ENCODE measurements at places on chromosomes 3 and 15. TPM values are rescaled to one million over a fixed set of nuclear protein-coding genes. Genes with fewer than 3 reads are reported as not detected.

GRCh38 chr3:15174953-15175352 is 31.1 kb upstream of the CAPN7 start:
- DNase-seq = no peak

DNA sequence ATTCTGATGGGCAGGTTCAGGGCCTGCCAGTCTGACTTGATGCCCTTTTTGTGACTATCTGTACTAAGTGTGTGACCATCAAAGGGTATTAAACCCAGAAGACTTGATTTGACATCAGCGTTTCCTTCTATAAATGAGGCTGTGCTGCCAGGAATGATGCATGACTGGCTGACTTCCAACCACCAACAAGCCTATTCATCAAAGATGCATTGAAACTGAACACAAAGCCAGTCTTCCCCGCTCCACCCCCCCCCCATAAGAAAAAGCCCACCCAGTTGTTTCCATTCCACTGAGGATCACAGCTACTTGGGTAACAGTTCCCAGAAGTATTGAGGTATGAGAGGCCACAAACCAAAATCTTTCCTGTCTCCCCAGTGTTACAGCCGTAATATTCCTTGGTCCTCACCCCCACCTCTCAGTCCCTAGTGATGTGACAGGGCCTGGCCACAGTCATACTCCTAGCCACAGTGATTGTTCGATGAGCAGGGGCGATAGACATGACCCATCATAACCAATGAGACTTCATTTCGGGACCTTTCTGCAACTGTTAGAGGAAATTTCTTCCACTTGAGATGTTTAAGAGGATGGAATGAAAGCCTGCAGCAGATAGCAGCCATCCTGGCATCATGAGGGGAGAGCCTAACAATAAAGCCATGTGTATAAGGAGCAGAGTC is 22.6 kb downstream of the SH3BP5 start:
- DNase-seq = no peak

- no peak for DNase-seq
Observed at GRCh38 chr3:29099296-29099695, 181.6 kb upstream of the RBMS3 start.

GRCh38 chr3:124557-125179 is 71.9 kb upstream of the CHL1 start:
- DNase-seq = no peak

DNA sequence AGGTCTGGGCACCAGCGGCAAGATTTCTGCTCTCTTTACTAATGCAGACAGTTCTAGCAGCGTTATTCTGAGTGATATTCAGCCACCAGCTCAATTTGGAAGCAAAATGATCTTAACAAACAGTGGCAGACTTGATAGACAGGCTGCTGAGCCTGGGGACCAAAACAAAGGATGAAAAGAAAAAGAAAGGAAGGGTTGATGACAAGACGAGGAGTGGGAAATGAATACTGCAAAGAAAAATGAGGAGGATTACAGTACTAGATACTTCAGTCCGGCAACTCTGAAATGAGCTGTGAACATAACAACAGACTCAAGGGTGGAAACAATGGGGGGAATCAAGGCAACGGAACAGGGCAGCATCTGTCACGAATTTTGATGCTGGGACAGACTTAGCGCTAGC is 28.8 kb downstream of the FHIT start:
- no peak for DNase-seq

- no peak for DNase-seq
Observed at GRCh38 chr3:182936918-182937285, 43.4 kb downstream of the DCUN1D1 start.

GRCh38 chr15:38707802-38708671 is 143.4 kb upstream of the RASGRP1 start:
- peak; percentile 25 for DNase-seq

PATL2 gene
- total RNA-seq = 0.24 TPM

DNA sequence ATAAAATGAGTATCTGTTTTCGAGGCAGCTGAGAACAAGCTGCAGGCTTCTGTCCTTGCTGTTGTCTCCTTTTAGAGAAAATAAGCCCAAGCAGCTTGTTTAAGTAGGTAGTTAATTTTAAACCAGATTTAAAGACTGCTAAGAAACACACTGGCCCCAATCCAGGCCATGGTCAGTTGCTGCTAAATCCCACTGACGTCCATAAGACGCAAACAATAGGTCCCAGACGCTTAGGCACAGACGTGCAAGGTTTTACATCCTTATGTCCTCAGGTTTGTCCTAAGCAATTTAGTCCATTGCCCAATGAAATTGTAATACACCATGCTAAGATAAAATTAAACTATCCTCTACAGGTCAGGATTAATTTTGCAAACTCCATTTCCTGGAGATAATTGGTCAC is 120.0 kb upstream of the SNTN start:
- no peak for DNase-seq

Data from H7 (cell line).